ENCODE measurements at places on chromosomes 1 and 21.
A peak's percentile ranks its signal among the peaks of the same experiment; 100 is the strongest.

GRCh38 chr1:227058321-227058751, 118.2 kb downstream of the COQ8A start:
- peak; percentile 59 for DNase-seq

GRCh38 chr1:55725378-55725777, 510.2 kb upstream of the USP24 start:
- DNase-seq = no peak

DNA sequence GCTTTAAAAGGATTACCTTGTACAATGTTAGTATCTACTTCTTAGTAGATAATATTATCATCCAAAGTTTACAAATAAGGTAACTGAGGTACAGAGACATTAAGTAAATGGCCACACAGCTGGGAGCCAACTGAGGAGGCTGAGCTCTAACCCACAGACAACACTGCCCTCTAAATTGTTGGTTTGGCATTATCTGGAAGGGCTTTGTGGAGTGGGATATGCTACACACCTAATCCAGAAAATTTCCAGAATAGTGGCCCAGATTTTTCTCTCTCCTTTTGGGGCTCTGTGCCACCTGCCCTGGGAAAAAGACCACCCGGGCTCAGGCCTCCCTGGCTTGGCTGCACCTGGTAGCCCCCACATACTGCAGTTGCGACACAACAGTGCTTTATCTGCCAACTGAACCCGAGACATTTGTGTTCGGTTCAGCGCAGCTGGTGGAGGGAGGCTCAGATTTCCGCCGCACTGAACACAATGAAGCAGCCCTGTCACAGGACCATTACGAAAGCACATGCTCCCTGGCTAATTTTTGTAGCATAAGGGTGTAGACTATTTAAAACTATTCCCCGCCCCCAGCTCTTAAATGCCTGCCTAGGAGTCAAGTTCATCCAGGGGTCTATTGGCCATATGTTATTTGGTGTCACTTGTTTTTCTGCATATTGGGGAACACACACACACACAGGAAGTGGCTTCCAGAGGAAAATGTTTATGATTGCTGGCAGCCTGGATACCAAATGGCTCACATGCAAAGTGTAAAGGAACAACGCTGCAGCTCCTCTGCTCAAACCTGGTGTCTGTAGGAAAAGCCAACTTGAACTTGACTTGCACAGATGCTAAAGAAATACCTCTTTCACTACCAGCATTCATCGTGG, 92.3 kb upstream of the ESRRG start:
- peak; percentile 79 for DNase-seq

DNA sequence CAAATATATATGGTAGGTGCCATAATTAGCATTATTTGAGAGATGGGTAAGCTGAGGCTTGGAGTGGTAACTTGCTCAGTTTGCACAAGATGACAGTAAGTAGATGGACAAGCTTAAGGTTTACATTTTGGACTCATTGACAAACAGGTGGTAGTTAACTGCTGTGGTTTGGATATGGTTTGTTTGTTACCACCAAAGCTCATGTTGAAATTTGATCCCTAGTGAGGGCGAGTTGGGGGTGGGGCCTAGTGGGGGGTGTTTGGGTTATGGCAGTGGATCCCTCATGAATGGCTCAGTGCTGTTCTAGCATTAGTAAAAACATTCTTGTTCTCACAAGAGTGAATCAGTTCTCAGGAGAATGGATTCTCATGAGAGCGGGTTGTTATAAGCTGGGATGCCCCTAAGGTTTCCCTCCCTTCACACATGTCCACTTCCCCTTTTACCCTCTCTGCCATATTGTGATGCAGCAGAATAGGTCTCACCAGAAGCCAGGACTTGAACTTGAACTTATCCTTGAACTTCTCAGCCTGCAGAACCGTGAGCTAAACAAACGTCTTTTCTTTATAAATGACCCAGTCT, 6.6 kb upstream of the PRRX1 start:
- DNase-seq = no peak

GRCh38 chr1:196738730-196739129, 35.9 kb upstream of the CFHR3 start:
- DNase-seq = no peak

- DNase-seq = no peak
Measured at GRCh38 chr1:165686121-165686970, 12.0 kb downstream of the ALDH9A1 start.

Data from renal cortical epithelial cell (primary cell).